ENCODE measurements at places on chromosomes 4 and X.

DNA sequence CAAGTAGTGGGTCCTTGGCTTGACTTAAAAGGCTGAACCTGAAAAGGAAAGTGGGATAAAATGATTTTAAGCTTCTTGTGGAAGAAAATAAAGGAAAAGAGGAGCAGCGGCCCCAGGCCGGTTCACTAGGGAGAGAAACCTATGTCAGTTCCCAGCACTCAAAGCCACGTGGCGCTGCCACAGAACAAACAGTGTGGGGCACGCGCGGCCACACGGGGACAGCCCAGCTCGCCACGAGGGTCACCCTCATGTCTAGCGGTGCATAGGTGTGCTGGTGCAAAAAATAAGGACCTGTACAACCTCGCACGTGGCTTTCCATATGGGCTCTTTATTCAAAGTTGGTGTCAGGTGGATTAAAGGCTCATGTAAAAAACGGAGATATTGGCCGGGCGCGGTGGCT lies 17.1 kb downstream of the MSANTD1 start:
- DNase-seq = no peak

GRCh38 chr4:143437937-143438336 lies 75.6 kb upstream of the SMARCA5 start:
- DNase-seq = peak; percentile 34

GRCh38 chrX:85569096-85569495 lies 189.6 kb upstream of the POF1B start:
- DNase-seq = no peak

DNA sequence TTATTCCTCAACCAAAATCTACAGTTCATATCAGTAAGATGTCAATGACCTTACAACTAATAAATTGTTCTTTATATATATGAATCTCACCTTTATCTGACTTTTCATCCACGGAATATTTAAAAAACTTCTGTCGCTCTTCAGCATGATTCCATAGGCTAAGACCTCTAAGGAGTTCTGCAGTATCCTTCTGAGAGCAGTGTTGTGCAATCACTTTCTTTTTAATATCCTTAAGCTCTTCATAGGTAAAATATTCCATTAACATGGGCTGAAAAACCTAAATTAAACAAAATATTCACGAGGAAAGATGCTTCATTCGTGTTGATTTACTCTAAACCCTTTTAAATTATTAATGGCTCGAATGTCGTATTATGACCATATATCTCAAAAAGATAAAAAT lies 16.7 kb downstream of the FBXL5 start:
- DNase-seq = no peak

GRCh38 chr4:118774989-118775388 lies 60.9 kb downstream of the SEC24D start:
- DNase-seq = no peak

DNA sequence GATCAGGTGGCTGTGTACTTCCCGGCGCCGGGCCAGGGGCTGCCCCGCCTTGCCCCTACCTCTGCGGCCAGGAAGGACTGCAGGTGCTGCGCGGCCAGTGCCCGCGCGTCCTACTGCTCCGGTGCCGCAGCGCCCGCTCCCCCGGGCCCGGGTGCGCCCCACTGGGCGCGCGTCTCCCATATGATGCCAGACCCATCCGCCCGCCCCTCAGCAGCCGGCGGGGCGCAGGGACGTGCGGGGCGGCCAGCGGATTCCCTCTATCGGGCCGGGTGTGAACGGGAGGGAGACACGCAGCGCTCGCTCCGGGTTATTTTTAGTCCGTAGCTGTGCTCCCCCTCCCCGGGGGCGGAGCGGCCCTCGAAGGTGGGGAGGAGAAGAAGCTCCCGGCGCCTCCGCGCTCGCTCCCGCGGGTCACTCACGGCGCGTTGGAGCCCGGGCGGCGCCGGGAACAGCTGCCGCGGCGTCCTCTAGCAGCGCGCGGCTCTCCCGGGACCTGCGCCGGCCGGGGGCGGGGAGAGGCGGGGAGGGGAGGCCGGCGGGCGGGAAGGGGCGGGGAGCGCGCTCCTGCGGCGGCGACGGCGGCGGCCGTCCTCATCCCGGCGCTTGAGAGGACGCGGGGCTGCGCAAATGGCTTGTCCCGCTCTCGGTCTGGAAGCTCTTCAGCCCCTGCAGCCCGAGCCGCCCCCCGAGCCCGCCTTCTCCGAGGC lies 103.6 kb downstream of the UCHL1 start:
- peak; percentile 79 for DNase-seq

- DNase-seq = no peak
These were observed 639.7 kb downstream of the TRIML1 start for GRCh38 chr4:188778905-188779304.

DNA sequence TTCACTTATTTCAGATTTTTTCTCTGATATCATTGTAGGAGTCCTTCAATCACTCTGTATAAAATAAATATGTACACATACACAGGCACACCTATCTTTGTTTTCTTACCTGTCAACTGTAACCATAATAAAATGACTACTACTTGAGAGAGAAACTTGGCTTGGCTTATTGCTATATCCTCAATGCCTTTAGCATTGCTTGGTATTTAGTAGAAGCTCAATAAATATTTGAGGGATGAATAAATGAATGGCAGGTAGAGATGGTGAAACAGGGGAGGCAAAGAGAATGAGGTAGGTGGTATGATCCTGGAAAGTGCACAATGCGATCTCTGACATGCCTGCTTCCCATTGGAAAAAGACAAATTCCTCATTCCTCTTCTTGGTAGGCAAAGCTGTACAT lies 21.8 kb upstream of the CXCL6 start:
- DNase-seq = no peak

- peak; percentile 6 for DNase-seq
These were observed 49.6 kb downstream of the MAP7D2 start for GRCh38 chrX:20066968-20067708.

- DNase-seq = no peak
These were observed 69.4 kb downstream of the TBC1D9 start for GRCh38 chr4:140686796-140687195.

- no peak for DNase-seq
These were observed 142.5 kb downstream of the PPARGC1A start for GRCh38 chr4:23747281-23747735.

GRCh38 chr4:89247951-89248350 lies 59.6 kb downstream of the GPRIN3 start:
- DNase-seq = peak; percentile 16

DNA sequence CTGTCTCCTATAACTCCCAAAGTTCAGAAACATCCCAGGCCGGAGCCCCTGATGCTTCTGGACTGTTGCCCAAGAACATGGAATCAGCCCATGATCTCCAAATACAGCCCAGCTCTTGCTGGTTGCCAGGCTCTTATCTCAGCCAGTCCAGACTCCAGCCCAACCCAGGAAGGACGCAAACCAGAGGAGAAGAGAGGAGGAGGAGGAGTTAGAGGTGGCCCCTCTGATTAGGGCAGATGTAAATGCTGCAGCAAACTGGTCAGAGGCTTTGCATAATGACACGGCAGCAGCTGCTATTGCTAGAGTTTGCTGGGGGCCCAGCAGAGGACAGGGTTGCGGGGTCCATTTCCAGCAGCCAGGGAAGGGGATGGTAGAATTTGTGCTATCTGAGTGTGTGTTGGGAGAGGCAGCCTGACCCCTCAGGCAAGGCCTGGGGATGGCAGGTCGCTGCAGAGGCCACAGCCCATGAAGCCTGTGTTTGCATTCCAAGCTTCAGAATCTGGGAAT lies 4.2 kb upstream of the OTUD5 start:
- DNase-seq = no peak

DNA sequence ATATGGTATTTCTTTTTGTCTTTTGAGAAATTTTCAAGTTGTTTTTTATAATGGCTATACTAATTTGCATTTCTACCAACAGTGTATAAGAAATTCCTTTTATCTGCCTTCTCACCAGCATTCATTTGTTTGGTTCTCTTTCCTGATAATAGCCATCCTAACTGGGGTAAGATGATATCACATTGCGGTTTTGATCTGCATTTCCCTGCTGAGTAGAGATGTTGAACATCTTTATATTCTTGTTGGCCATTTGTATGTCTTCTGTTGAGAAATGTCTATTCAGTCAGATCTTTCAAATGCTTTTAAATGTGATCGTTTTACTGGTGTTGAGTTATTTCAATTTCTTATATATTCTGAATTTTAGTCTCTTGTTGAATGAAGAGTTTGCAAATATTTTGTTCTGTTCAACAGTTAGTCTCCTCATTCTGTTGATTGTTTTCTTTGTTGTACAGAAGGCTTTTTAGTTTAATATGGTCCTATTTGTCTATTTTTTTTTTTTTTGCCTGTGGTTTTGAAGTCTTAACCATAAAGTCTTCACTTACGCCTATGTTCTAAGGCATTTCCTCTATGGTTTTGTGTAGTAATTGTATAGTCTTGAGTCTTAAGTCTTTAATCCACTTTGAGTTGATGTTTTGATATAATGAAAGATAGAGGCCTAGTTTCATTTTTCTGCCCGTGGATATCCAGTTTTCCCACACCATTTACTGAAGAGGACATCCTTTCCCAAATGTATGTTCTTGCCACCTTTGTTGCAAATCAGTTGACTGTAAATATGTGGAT lies 1566.9 kb downstream of the STIM2 start:
- DNase-seq = no peak

DNA sequence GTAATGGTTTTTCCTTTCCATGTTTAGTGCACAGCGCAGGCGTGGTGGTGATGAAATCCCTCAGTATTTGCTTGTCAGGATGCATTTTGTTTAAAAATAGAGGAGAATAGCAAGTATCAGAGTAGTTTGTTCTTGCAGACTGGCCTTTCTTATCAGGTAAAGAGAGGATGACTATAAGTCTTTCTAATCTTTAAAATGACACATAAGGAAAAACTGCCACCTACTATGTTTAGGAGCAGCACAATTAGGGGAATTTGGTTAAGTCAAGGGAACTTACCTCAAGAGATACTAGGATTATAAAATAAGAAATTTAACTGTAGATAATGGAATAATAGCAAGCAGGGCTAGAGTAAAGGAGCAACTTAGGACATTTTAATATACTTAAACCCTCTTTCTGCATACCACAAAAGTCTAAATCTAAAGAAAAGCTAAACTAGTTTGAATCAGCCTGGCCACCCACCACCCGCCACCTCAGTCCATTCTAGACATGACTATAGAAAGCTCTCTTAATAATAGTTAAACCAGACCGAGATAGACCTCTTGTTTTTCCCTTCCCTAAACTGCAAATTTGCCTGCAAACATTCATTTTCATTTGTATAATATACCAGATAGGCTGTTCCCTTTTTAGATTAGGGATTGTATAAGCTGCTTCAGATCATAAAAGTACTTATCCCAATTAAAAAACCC lies 62.0 kb downstream of the APOOL start:
- no peak for DNase-seq

DNA sequence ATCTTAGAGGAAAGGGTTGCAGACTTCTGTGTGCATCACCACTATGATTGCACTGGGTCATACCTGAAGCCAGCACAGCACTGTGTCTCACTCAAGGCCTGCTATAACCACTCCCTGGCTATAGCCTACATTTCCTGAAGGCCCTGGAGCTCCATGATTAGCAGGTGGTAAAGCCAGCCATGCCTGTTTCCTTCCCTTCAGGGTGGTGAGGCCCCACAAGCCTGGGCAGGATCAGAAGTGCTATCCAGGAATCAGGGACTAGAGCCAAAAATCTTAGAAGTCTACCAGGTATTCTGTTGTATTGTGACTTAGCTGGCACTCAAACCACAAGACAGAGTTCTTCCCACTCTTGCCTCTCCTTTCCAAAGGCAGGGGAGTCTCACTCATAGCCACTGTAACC lies 734.6 kb downstream of the GLUD2 start:
- no peak for DNase-seq

GRCh38 chr4:85658766-85659439 lies 184.0 kb downstream of the ARHGAP24 start:
- DNase-seq = no peak

DNA sequence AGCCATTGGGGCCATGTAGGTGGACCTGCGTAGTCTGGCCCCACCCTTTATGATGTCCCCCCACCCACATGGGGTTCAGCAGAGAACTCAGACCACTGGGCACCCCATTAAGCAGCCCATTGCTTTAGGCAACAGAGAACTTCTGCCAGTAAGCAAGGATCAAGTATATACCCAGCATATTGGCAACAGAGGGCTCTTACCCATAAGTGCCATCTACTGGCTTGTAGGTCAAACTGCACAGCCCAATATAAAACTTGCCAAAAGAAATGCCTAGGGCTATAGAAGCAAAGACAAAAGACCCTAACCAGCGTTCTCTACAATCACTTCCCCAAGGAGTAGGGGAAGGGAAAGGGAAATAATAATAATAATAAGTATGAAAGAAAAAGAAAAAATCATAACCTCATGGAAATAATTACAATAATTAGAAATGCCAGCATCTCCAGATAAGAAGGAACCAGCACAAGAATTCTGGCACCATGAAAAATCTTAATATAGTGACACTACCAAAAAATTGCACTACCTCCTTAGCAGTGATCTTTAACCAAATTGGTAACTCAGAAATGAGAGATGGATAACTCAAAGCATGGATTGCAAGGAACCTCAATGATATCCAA lies 1090.7 kb downstream of the FAT4 start:
- DNase-seq = no peak

DNA sequence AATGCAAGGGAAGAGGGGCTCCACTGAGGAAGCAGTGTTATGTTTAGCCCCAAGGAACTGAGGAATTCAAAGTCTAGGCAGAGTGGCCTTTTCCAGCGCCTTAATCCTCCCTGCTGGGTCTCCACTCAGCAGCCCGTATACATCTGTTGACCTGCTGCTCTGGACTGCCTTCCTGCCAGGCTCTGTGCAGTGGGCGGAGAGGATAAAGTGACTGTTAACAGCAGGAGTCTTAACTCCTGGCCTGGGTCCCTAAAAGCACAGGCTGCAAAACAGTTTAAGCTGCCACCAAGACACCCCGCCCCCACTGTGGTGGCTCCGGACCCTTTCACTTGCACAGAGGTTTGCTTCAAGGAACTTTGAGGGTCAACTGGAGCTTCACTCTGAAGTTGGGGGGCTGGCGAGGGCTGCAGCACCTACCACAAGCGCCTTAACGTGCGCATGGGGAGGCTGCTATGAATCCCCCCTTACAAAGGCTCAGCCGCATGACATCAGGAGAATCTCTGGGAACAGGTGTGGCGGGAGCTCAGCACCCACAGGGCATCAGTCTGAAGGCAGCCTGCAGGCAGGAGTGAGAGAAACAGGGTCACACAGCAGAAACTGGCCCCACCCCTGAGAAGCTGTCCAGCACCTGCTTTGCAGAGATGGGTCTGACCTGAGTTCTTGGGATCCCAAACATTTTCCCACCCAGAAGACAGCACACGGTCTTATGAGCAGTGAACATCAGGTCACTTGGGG lies 358.2 kb upstream of the GATB start:
- DNase-seq = no peak

Data from NCI-H2171 (cell line).